ENCODE measurements at places on chromosomes 4 and X.

DNA sequence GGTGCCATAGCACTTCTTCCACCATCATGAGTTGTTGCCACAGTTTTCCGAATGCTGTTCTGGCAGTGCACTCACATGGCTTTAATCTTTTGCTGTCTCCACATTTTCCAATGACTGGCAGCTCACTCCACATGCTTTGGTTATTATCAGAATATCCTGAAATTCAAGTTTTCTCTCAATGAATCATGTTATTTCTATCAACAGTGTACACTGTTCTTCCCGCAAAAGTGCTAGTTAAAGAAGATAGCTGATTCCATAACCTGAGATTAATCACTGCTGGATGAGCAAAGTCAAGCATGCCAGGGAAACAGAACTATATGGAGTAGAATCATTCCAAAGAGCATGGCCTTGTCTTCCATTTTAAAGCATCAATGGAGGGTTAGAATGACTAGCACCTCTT, 14.6 kb upstream of the IL13RA2 start:
- no peak for DNase-seq

GRCh38 chr4:99529228-99529627, 18.4 kb downstream of the C4orf17 start:
- DNase-seq: no peak

- DNase-seq: no peak
These were observed 298.4 kb upstream of the MAOA start for GRCh38 chrX:43357741-43358140.

DNA sequence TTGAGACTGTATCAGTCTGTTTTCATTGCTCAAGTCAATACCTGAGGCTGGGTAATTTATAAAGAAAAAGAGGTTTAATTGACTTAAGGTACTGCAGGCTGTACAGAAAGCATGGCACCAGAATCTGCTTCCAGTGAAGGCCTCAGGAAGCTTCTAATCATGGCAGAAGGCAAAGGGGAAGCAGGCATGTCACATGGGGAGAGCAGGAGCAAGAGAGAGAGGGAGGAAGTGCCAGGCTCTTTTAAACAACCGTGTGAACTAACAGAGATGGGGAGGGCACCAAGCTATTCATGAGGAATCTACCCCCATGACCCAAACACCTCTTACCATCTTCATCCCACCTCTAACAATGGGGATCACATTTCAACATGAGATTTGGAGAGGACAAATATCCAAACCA, 7.2 kb upstream of the TMEM131L start:
- DNase-seq: no peak

- no peak for DNase-seq
These were observed at the start of gene OPHN1 for GRCh38 chrX:68433155-68433980. OPHN1 (minus strand) TSS chrX:68433495; CDS start chrX:68433020, 475 bp downstream.

- no peak for DNase-seq
These were observed 7.0 kb upstream of the NKX1-1 start for GRCh38 chr4:1413204-1413663.

GRCh38 chr4:52643190-52643589, 15.9 kb downstream of the USP46 start:
- no peak for DNase-seq

DNA sequence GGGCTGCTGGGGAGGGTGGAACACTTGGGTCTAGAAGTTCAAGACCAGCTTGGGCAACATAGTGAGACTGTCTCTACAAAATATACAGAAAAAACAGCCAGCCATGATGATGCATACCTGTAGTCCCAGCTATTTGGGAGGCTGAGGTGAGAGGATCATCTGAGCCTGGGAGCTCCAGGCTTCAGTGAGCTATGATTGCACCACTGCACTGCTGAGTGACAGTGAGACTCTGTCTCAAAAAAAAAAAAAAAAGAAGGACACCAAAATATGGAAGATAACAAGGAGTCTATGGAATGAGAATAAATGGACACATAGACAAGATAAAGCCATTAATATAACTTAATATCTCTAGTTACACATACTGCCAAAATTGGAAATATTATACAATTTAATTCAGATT, 62.7 kb upstream of the IL15 start:
- no peak for DNase-seq

DNA sequence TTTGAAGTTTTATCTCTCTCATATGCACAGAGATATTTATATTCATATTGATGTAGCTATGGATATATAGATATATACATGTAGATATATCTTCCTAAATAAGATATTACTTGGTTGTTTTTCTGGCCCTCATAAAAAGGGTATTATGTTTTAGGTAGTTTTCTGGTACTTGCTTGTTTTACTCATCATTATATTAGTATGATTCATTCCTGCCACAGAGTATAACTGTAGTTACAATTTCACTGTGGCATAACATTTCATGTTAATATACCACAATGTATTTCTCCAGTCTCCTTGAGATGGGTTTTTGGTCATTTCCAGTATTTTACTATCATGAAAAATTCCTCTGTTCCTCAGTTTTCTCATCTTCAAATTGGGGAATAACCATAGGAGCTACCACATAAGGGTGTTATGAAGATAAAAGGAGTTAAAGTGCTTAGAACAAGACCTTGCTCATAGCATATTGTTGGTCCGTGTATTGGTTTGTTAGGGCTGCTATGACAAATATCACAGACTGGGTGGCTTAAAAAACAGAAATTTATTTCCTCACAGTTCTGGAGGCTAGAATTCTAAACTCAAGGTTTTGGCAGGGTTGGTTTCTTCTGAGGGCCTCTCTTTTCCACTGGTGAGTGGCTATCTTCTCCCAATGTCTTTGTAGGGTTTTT, 129.7 kb downstream of the TMEM164 start:
- peak; percentile 38 for DNase-seq

GRCh38 chr4:105280338-105281123, 133.9 kb downstream of the TET2 start:
- DNase-seq: no peak

All from activated CD4-positive, alpha-beta T cell treated with anti-CD3 and anti-CD28 coated beads, Interleukin-2, Interleukin-6, amounts not matched to agents 100 ng/mL and 50 ng/mL, durations not matched to agents 16 hours and 8 hours (primary cell).